Thyroid gland (tissue), 4 donors: ENCODE measurements at places on chromosomes 16 and 17.

GRCh38 chr16:88929091-88929445 lies 47.9 kb downstream of the CBFA2T3 start:
- DNase-seq, result no peak

GRCh38 chr17:78476149-78476548 lies 97.7 kb downstream of the PGS1 start:
- no peak for DNase-seq

GRCh38 chr17:75049057-75049456 lies 2.0 kb downstream of the KCTD2 start:
- no peak for DNase-seq

DNA sequence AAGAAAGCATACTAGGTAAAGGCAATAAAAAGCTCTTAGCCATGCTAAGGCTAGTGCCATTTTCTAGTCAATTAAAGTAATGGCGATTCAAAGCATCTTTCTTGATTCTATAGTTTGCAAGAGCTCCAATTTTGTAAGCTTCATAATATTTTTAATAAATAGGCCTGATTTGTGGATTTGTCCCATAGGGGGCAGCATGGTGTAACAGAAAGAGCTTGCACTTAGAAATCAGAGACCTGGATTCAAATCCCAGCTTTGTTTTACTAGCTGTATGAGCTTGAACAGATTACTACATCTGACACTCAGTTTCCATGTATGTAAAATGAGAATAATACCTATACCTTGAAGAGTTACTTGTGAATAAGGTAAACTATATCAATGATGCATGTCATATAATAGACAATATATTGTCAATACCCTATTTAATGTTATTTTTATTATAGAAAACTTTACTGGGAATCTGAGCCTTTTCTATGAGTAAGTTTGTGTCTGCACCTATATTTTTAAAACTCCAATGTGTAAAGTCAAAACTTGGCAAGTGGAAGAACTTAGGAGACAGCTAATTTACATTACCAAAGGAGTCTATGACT lies 93.6 kb upstream of the NOG start:
- no peak for DNase-seq

GRCh38 chr16:73040136-73040535 lies 7.8 kb downstream of the ZFHX3 start:
- no peak for DNase-seq

DNA sequence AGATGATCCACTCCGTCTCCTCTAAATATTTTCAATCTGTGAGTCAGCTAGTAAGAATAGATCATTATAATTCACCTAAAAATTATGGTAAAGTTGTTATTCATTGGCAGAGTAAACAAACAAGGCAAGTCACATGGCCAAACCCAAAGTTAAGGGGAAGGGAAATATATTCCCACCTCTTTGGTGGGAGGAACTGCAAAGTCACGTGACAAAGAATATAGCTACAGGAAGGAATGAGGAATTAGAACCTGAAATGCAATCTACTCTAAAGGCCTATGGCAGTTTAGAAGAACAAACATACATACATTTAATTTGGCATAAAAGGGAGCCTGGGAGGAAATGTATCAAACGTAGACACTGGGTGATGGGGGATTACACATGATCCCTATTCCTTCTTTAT lies 48.9 kb downstream of the NOG start:
- DNase-seq, result no peak

GRCh38 chr16:10931134-10931533 lies 11.1 kb downstream of the DEXI start:
- no peak for DNase-seq
